Tibial artery (tissue), 4 donors: ENCODE measurements at places on chromosomes 2 and 18.
A peak's percentile ranks its signal among the peaks of the same experiment; 100 is the strongest.

DNA sequence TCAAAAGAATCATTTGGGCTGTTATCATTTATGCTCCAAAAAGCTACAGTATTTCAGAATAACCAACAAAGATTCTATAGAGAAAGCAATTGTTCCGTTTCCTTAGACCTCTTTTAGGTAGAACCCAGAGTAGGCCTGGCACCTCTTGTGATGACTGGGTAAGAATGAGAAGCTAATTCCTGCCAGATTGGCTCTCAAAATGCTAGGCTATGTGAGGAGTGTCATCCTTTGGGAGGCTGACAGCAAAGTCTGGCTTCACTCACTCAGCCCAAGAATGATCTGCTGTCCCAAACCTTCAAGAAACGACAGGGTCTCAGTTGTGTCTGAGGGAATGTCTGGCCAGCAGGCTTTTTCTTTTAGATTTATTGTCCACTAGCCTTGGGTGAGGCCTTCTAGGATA is 4.5 kb downstream of the CERS6 start:
- no peak for DNase-seq

DNA sequence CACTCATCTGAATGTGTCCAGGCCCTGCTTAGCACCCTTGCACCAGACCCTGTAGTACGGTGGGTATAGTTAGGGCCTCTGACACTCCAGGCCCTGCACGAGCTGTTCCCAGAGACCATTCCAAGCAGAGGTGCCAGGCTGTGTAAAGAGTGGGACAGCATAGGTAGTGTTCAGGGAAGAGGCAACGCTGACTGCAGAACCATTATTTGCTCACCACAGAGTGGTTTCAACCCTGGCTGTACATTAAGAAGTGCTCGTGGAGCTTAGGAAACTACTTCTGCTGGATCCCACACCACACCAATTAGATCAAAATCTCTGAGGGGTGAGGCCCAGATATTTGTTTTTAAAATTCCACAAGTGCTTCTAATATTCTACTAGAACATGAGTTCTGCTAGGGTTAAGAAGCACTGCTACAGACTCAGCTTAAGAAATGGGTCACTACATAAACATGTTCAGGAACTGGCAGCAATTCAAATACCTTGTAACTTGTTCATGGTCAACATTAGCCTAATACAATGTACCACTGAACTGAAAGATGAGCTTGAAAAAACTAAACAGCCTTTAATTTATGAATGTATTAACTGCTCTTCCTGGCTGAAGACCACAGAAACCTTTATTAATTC is 183.0 kb downstream of the MYO5B start:
- DNase-seq = no peak

DNA sequence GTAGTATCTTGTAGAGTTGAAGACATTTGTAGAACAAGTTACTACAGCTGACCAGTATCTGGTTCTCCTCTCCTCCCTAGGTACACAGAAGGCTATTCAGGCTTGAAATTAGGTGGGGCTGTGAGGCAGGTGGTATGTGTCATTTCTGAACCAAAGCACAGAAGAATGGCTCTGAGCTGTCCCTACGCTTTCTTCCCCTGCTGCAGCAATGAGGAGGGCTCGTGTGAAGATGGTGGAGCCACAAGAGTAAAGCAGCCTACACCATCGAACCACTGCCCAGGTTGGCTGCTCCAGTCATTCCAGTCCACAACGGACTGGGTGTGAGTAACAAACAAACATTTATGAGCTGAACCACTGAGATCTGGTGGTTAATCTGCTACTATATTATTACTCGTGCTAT is 148.9 kb downstream of the DTNB start:
- DNase-seq = no peak

DNA sequence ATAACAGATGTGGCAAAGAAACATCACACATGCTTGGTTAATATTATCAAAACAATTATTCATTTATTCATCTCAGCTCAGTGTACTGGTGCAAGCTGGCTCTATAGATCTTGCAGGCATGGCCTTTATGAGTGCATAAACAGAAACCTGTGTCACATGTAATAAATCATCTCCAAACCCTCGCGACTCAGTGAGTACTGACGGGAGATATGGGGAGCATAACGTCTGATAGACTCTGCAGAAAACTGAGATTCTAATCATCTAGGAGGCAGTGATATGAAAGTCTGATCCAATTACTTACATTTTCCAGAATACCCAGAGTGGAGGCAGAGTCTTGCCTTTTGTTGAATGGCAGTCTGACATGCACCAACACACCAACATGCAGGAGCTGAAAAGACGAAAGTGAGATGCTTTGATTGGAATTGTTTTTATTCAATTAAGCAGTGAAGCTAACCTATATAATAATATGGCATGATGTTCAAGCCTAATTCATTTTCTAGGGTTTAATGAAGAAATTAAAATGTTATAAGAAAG is 416.8 kb downstream of the RNF144A start:
- no peak for DNase-seq

GRCh38 chr2:2569306-2569705 is 238.2 kb upstream of the MYT1L start:
- no peak for DNase-seq

GRCh38 chr2:177660742-177661141 is 268.2 kb downstream of the AGPS start:
- no peak for DNase-seq

DNA sequence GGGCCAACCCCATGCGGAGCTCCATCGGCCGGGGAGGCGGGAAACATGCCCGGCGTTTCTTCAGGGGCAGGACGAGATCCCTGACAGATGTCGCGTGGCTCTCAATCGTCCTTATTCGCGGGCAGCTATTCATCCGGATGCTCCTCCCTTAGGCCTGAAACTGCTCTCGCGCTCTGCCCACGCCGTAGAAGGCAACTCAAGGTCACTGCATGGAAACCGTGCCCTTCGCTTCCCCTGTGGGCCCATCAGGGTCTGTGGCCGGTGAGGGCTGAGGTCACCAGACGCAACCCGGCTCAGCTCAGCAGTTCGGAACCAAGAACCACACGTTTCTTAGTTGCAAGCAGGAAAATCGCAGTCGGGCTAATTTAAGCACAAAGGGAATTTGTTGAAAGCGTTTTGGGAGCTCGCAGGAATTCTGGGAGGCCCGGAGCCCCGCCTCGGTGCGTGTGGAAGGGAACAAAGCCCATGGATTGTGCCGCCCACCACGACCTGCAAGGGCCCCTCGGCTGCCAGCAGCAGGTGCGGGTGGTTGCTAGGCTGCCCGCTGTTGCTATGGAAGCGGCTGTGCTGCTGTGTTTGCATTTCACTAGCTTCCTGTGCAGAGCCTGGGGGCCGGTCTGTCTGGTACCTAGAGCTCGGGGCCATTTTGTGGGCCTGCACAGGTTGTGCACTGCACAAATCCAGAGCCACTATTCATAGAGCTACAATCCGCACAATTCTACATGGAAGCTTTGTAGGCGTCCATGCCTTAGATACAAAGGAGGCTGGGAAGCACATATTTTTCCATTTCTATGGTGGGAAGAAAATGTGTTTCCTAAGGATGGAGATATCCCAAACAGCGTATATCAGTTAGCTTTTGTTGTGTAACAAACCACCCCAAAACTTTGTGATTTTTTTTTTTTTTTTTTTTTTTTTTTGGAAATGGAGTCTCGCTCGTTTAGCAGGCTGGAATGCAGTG is 6.0 kb upstream of the ALLC start:
- no peak for DNase-seq

DNA sequence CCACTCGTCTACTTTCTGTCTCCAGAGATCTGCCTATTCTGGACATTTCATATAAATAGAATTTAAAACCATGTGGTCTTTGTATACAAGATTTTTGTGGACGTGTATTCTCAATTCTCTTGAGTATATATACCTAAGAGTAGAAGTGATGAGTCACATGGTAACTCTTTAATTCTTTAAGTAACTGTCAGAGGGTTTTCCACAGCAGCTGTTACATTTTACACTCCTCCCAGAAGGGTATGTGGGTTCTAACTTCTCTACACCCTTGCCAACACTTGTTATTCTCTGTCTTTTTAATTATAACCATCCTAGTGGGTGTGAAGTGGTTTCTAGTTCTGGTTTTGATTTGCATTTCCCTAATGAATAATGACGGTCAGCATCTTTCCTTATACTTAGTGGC is 70.9 kb downstream of the MAP3K20 start:
- no peak for DNase-seq

GRCh38 chr2:63663013-63663864 is 74.5 kb downstream of the MDH1 start:
- DNase-seq = no peak

- no peak for DNase-seq
Measured at GRCh38 chr18:41042866-41043265, 912.2 kb upstream of the PIK3C3 start.

DNA sequence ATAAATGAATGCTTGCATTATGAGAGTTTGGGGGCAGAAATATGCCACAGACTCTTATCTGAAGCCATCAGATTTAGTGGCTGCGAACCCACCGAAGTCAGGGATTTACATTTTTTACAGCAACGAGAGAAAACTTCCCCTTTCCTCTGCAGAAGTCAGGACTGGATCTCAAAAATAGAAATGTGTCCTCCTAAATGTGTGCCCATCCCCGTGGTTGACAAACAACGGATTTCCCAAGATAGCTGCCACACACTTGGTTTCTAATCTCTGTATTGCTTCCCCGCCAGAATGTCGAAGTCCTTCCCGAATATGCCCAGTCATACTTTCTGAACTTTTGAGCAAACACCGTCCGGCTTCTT is 879 bp upstream of the ADAM23 start:
- DNase-seq = no peak

GRCh38 chr18:44320619-44321460 is 359.8 kb upstream of the SETBP1 start:
- no peak for DNase-seq

GRCh38 chr2:19844750-19845149 is 57.0 kb downstream of the TTC32 start:
- DNase-seq = no peak

- DNase-seq = no peak
Measured at GRCh38 chr2:221671515-221671914, 99.4 kb upstream of the EPHA4 start.

- no peak for DNase-seq
Measured at GRCh38 chr2:58106896-58107295, 60.3 kb downstream of the VRK2 start.

- DNase-seq = peak; percentile 68
Measured at GRCh38 chr2:217959723-217960122, 43.1 kb downstream of the TNS1 start.
